Amniotic stem cell (primary cell): ENCODE measurements at places on chromosomes 2 and 18.

DNA sequence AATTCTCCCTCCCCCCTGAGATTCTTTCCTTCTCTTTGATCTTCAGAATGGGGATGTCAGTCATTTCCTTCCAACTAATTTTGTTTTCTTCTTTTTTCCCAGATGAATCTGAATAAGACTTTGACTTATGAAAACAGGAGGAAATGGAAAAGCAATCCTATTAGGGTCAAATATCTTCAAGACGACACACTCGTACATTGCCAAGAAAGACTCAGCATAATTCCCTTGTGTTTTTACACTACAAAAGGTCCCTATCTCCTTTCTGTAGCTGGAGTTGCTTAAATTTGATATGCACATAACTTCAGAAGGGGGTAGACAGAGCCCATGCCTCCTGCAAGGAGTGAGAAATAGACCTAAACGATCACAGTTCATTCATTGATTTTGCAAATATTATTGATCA, 230.3 kb upstream of the RBBP8 start:
- DNase-seq = no peak

GRCh38 chr2:69567157-69567908, 76.2 kb downstream of the AAK1 start:
- DNase-seq = peak; percentile 63

DNA sequence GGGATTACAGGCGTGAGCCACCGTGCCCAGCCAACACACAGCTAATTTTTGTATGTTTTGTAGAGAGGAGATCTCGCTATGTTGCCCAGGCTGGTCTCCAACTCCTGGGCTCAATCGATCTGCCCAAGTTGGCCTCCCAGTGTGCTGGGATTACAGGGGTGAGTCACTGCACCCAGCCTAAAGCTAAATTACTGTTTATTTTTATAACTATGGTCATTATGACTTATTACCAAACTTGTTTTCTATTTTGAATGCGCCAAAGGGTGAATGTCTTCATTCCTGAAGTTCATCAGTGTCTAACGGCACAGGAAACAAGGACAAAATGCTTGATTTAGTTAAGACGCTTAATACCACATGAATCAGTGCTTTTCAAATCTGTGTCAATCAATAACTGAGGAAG, 38.9 kb upstream of the GREB1L start:
- no peak for DNase-seq

GRCh38 chr18:44730803-44731529, 50.3 kb downstream of the SETBP1 start:
- no peak for DNase-seq

DNA sequence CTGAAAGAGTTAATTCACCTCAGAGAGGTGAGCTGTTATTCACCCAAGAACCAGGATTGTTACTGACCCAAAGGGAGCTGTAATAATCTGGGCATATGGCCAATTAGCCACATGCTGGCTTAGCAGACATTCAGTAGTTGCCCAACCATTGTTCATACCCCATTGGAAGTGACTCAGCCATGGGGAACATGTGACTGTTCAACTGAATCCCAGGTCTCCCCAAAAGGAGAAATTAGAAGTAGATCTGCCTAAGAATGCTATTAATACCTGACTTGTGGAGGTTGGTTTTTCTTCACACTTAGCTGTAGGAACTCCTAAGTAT, 272.6 kb upstream of the UBE2E3 start:
- no peak for DNase-seq

- DNase-seq = peak; percentile 63
Observed at GRCh38 chr2:216775043-216775453, 79.7 kb upstream of the IGFBP5 start.

DNA sequence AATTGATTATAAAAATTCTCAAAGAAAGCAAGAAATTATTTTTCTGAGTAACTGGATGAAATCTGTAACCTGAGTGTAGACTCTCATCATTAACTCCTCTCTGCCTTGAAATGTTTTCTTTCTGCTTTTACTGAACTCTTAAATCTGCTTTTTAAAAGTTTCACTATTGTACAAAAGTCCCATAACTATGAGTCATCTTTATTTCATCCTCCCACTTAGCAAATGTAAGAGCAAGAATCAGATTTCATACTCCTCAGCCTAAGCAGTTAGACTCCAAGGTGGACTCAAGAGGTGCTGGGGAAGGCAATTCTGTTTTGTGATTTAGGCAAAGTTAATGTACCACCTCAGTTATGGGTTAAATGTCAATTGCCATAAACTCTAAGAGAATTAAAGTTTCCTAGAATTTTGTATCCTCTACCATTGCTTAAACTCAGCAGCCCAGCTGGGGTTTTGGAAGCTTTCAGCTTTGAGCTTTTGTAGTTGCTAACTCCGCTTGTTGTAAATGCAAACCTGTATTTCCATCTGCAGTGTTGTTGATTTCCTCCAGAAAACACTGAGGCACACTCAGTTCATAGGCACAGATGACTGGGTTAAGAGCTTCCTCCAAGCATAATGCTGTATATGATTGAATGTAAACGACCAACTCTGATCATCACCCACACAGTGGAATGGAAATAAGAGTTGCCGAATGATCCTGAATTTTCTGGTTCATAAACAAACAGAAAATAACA, 268.8 kb downstream of the ARHGAP15 start:
- DNase-seq = no peak

DNA sequence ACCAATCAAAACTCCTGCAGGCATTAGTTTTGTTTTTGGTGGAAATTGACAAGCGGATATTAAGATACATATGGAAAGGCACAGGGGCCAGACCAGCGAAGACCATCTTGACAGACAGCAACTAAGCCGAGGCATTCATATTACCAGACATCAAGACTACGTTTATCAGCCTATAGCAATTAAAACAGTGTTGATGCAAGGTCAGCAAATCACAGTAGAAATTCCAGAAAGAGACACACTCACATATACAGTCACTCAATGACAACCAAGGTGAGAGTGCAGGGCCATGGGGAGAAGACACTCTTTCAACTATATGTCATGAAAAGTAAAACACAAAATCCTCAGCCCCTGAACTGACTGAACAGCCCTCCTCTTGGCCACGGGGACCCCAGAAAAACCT, 164.6 kb downstream of the TPO start:
- no peak for DNase-seq

DNA sequence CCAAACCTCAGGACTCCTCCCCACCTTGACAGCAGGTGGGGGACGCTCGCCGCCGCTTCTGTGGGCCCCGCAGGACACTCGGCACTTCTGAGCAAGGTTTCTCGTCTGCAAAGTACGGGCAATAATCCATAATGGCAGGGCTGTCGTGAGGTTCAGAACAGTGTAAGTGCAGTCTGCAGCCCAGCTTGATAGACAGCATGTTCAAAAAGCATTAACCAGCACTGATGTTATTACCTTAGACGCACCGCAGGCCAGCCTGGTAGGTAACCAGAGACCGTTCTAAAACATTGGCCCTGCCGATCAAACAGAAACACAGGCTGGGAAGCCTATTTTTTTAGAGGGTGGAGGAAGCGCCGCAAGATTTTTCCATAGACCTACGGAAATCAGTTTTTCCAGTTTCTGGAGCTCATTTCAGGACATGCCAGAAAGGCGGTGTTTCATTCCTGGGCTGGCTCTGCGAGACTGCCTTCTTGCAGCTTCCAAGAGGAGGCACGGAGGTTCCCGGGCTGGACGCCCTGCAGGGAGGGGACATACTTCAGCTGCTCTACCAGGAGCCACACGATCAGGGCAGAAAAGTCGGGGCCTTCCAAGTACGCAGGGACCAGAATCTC, 148.7 kb downstream of the TPO start:
- DNase-seq = no peak

GRCh38 chr2:165743442-165743841, 50.6 kb downstream of the GALNT3 start:
- no peak for DNase-seq

GRCh38 chr2:150432312-150432625, 55.2 kb downstream of the RND3 start:
- no peak for DNase-seq

DNA sequence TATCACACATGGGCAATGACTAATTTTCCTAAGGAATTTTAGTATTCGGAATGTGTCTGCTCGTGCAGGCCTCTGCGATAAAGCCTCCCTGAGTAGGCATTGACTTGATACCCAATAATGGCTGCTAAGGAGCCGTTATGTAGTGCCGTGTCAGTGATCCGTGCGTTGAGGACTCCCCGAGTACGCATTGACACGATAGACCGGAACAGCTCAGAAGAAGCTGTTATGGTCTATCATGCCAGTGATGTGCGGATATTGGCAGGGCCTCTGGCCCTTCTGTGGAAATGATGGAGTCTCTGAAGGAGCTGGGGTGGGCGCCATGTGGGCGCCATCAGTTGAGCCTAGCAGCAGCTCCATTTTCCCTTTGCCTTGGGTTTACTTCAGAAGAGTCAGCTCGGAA, 29.1 kb downstream of the ZEB2 start:
- DNase-seq = no peak

DNA sequence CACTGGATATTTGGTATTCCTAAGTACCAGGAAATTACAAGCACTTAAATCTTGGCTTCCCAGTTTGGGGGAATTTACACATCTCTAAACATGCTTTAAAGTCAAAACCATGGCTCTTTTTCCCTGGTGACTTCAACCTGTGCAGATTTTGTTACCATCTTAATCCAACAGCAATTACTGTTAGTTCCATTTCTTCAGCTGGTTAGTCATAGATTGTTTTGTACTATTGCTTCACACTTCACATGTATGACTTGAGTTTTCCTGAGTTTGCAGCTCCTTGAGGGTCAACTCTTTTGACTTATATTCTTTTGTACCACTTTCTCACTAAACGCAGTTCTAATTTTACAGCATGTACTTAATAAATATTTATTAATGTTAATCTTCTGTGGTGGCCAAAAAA, 203.4 kb upstream of the RND3 start:
- DNase-seq = no peak

GRCh38 chr2:158500333-158500732, 43.6 kb downstream of the PKP4 start:
- no peak for DNase-seq

DNA sequence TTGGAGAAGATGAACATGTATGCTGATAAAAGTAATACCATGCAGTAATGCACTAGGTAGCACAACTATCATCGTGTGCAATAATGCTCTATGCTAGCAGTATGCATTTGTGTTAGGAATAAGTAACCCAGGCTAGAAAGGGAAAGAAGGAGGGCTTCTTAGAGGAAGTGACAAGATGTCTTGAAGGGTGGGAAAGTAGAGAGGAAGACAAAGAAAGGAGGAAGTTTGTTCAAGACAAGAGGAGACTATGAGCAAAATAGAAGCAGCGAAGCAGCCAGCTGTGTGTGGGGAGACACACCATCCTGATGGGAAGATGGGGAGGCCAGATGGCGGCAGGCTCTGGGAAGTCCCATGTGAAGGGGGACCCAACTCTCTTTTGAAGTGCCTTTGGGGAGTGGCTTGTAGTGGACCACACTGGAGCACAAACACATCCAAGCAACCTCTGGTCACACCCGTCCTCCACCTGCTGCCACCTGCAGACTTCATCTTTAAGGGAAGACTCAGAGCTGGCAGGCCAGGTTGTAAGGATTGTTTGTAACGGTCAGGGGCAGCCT, 39.9 kb upstream of the INHBB start:
- no peak for DNase-seq
